NT2/D1 (cell line): ENCODE measurements at places on chromosomes 2 and 18.
A peak's percentile ranks its signal among the peaks of the same experiment; 100 is the strongest.

- DNase-seq: no peak
Observed at GRCh38 chr18:42078711-42079110, 123.7 kb downstream of the PIK3C3 start.

GRCh38 chr2:33457556-33458247 is 18.7 kb upstream of the RASGRP3 start:
- DNase-seq: no peak

DNA sequence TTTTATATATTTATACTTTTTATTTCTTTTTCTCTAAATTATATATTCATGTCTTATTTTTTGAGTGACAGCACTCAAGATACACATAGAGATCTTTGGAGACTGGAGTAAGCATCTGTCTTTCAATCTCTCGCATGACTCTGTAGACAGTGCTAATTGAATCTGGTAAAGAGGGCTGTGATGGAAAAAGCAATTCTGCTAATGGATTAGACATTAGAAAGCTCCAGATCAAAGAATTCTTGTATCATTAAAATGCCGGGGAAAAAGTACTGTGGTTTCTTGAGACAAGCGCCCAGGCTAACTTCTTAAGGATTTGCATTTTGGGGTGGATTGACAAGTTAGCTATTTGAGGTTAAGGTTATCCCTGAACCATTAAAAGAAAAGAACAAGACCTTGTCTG is 383.1 kb upstream of the TNP1 start:
- DNase-seq: no peak

DNA sequence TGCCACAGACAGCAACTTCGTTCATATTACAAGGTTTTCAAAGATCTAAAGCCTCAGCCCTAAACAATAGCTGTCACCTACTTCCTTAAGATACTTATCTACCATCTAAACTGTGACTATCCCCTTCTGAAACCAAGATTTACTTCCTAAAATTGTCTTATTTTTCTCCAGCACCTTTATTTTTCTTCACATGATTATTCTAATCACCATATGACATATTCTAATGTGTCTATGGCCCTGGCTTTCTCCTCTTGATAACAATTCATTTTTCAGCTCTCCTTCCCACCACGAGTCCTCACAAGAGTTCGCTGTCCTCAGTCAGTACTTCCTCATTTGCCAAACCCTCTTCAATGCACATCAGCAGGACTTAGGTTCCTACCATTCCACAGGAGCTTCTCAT is 53.9 kb downstream of the RTTN start:
- DNase-seq: no peak

- no peak for DNase-seq
Observed at GRCh38 chr2:122063716-122064115, 308.3 kb downstream of the TSN start.

DNA sequence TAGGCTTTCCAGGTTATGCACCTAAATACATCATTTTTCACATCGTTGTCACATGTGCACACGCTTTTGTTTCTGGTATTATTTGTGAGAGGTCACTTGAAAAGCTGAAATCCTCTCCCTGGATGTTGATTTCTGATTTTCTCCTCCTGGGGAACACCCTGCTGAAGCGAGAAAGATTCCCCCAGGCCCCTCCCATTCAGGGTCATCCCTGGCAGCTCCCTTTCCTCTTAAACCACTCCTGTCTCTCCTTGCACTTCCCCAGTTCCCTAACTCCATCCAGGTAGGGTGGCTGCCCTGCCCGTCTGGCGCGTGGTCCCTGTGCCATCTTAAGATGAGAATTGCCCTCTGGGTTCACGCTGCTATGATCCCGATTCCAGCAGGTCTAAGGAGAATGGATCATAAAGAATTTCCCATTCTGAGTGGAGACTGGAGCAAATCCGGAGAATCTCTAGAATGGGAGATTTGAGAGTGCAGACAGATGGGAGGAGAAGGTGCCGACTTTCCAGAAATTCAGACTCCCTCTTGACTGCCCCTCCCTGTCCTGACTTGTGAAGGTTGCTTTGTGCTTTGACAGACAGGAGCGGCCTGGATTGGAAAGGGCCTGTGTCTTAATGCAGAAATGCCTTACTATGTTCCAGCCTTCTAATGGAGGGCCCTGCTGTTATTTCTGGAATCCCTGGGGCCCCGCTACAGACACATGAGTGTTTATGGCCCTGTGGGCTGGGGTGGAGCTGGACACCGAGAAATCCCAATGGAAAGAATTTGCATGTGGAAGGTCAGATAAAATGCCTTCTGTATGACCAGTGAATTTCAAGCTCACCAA is 1.3 kb upstream of the YWHAQ start:
- no peak for DNase-seq

DNA sequence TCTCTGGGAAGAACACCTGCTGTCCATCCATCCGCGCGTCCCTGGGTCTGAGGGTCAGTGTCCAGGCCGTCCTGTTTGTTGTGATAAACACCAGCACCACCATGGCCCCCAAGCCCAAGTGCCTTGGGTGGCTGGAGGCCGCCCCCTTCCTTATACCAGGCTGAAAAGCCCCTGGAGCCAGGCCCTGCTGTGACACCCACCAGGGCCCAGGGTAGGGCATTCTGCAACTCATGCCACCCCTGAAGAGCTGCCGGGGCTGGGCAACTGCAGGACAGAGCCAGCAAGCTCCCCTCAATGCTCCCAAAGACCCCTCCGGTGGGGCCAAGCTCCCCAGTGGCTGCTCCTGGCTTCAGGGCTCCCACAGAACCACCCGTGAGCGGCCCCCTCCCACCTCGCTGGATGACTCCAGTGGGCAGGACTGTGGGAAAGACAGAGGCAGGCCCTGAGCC is 31.9 kb upstream of the SNED1 start:
- DNase-seq: no peak

DNA sequence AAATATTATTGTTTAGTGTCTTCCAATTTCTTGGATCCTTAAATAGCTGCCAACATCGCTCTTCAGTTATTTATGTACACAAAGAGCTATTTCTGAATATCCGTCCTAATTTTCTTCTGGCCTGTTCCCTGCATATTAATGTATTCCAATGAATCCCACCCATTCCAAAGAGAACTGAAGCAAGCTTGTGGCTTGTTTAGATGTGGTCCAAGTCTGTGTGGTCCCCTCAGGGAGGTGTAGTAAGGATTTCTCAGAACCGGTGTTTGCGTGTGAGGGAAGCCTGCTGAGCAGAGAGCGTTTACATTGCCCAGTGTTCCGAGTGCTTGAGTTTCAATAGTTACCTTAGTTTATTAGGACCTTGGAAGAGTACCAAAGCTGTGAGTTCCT is 25.1 kb upstream of the IL1R1 start:
- DNase-seq: no peak

DNA sequence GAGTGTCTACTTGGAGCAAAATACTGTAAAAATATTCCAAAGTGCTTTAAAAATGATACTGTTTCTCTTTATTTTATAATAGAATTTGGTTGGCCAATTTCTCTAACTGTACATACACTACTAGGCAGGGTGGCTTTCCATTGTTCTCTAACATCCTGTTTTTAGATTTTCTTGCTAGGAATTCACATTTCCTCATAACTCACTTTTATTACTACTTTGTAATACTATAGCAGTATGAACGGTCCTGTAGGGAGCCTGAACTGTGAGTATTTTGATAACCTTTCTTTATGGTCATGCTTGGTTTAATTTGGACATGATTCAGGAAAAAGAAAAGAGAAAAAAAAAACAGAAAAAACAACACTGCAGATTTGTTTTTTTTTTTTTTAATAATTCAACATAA is 37.8 kb downstream of the GCG start:
- DNase-seq: no peak

DNA sequence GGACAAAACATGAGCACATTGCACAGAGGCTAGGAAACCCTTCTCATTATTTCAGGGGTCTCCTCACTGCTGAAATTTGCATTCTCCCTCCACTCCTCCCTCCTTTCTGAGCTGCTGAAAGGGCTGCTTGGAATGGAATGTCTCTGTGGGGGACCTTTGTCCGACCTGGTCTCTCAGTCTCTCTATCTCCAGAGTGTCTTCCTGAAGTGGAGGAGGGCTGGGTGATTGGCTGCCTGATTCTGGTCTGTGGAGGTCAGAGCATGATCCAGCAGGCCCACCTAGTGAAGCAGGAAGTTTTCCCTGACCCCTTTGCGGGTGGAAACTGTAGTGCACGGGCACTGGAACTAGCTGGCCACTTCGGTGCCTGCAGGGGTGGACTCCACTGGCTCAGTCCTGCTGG is 560.5 kb upstream of the HS6ST1 start:
- peak; percentile 73 for DNase-seq

DNA sequence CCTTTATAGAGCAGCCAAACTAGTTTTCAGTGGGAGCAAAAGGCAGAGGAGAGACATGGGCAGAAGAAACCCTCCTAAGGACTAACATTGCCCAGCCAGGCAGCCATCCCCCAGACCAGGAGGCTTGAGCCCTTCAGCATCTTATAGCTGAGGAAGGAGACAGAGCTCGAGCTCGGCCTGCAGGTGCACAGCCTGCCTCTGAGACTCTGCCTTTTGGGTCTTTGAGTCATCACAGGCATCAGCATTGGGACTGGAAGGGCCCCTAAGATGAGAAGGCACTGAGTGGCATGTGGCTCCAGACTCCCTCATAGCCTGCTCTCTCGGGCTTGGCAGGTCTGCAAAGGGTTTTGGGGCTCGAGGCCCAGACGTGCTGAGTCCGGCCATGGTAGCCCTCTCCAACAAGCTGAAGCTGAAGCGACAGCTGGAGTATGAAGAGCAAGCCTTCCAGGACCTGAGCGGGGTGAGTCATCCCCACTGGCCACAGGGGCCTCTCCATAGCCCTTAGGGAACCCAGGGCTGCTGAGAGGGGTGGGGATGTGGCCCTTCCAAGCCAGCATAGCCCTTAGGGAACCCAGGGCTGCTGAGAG is 84.1 kb downstream of the EPAS1 start:
- no peak for DNase-seq

- no peak for DNase-seq
Observed at GRCh38 chr2:75788902-75789301, 78.2 kb upstream of the GCFC2 start.

DNA sequence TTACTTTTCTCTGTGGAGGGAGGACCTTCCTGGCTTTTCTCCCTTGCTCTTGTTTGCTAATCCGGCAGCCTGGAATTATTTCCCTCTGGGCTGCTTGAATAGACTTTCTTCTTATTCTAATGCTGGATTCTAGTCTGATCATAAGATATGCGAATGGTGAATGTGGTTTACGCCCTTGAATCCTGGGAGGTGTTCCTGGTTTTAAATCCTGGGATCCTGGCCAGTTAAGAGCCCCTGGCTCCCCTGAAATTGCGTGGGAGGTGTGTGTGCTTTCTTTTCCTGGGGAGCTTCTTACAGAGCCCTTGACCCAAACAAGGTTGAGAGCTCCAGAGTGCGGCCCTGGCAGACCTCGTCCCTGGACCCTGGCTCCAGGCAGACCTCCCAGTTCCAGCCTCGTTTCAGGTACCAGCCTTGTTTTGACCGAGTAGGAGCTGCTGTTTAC is 2.8 kb downstream of the SH3BP4 start:
- no peak for DNase-seq

DNA sequence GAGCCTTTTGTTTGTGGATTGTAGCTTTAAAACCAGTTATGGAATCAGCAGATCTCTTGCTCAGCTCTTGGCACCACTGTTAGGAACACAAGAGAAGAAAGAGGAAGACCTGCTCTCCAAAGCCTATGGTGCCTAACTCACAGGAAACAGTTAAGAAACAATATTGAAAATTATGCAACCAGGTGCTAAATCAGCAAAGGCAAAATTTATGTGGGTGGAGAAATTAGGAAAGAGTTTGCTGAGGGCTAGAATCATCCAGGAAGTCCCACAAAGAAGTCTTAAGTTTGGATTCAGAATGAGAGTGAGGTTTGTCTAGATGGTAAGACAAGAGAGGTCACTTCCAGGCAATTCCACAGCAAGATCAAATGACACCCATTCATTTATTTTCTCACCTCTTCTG is 49.4 kb downstream of the AOX1 start:
- DNase-seq: no peak

DNA sequence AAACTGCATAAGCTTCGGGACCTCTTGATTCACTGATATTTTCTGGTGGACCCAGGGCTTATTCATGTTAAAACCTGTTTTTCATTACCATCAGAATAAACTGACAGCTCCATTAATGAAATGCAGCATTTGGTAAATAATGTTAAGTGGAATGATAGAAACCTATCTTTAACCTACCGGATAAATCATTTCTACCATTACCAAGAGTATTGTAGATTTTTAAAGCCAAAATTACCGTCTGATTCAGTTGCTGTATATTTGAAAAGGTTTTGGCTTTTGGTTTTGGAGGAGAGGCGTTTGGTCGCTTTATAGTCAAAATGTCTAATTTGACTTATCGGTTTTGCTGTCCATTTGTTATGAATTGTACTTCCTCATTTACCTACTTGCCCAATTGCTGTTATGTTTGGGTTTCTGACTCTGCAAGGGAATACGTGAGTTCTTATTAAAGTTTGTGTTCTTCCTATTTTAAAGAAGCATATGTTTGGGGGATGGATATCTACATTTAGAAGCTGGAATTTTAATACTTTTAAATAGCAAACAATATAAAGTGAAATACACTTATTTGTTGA is 1.0 kb upstream of the CUL3 start:
- no peak for DNase-seq

- no peak for DNase-seq
Observed at GRCh38 chr2:45282646-45283045, 273.4 kb upstream of the SIX2 start.

DNA sequence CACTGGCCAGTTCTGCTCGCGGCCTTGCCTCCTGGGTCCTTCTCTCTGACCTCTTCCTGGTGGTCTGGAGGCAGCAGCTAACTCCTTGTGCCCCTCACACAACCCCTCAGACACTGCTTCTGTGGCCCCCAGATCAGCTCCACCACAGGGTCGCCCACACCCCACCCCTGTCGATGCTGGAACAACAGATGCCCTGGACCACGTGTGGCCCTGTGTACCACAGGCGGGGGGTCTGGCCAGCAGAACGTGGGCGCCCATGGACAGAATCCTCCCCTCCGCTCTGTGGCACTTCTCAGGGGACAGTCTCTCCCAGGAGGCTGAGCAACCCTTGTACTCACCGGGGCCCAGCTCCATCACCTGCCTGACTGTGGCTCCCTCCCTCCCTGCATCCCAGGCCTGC is 245.6 kb downstream of the NDUFA10 start:
- DNase-seq: no peak

DNA sequence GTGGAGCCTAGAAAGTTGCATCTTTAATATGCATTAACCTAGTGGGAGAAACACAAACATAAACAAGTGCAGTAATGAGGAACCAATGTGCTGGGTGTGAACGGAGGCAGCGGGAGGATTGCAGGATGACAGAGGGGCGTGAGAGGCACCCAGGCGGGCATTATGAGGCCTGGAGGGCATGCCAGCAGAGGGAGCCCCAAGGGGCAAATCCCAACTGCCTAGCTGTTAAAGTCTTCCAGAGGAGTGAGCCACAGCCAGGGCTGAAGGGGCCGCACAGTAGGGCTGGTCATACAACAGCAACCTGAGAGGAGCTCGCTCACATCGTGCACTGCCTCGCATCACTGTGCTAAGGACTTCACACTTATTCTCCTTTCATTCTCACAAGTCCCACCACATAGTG is 13.3 kb upstream of the PRELID3A start:
- no peak for DNase-seq

- DNase-seq: no peak
Observed at GRCh38 chr2:144132357-144132756, 387.6 kb downstream of the ZEB2 start.

GRCh38 chr2:123695426-123695825 is 329.7 kb upstream of the CNTNAP5 start:
- DNase-seq: no peak
